ENCODE measurements at places on chromosomes 3 and 15.

DNA sequence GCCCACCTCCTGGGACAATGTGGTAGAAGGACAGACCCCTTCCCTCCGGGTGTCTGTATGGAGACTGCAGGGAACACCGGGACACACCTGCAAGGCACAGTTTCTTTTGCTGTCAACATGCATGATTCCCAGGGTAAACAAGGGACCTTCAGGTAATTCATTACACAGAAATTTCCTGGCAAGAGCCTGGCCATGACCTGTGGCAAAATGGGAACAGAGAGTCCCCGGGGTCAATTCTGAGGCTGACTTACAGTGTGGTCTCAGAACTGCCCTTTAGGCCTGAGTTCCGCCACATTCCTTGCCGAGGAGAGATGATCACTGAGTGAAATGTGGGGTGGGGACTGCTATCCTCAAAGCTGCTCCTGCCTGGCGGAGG, 6.3 kb downstream of the STARD5 start:
- DNase-seq, result no peak

GRCh38 chr3:36011791-36012190, 368.5 kb upstream of the STAC start:
- no peak for DNase-seq

GRCh38 chr15:41043276-41043951, 72.7 kb downstream of the INO80 start:
- DNase-seq, result peak; percentile 56

GRCh38 chr15:22253676-22254408, 173.5 kb downstream of the OR4M2 start:
- no peak for DNase-seq

- DNase-seq, result no peak
Observed at GRCh38 chr15:57323806-57324589, 52.3 kb upstream of the CGNL1 start.

GRCh38 chr15:80118956-80119355, 33.8 kb upstream of the FAH start:
- no peak for DNase-seq

DNA sequence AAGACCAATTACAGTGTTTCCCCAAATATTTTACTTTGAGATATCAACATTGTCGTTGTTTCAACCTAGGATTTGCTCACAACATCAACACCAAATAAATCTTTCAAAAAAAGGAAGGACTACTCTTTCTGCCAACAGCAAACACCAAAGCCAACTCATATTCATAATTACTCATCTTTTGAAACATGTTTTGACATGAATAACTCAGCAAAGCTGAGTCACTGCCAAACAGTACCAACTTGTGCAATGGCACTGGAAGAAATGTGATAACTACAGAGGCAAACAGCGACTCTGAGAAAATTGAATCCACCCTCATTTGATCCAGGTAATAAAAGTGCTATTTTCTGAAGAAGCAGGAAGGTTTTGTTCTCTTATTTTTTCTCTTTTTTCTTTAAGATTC, 67.2 kb downstream of the PEX5L start:
- DNase-seq, result no peak

DNA sequence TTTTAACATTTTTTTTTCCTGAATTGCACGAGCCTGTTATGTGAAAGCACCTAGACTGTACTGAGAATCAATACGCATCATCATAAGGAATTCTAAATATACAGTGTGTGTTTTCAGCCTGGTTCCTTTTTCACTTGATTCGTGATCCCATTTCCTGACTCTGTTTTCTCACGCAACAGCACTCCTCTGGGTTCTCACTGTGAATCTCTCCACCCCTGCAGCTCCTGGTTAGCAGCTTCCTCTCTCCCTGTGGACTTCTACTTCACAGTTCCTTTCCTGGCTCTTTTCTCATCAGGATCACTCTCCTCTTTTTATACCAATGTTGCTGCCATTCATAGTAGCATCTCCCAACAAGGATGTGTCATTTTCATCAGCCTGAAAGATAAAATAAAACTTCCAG, 297.2 kb downstream of the CADM2 start:
- DNase-seq, result no peak

DNA sequence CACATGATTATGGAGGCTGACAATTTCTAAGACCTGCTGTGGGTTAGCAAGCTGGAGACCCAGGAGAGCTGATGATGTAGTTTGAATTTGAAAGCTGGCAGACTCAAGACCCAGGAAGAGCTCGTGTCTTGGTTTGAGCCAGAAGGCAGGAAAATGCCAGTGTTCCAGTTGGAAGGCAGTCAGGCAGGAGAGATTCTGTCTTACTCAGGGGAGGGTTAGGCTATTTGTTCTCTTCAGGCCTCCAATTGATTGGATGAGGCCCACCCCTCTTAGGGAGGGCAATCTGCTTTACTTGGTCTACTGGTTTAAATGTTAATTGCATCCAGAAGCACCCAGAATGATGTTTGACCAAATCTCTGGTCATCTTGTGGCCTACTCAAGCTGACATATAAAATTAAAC, 40.4 kb upstream of the IGF2BP2 start:
- no peak for DNase-seq

Data from GM04503 (cell line).